ENCODE measurements at places on chromosomes 11 and 22. TPM values are rescaled to one million over a fixed set of nuclear protein-coding genes. Genes with fewer than 3 reads are reported as not detected.

DNA sequence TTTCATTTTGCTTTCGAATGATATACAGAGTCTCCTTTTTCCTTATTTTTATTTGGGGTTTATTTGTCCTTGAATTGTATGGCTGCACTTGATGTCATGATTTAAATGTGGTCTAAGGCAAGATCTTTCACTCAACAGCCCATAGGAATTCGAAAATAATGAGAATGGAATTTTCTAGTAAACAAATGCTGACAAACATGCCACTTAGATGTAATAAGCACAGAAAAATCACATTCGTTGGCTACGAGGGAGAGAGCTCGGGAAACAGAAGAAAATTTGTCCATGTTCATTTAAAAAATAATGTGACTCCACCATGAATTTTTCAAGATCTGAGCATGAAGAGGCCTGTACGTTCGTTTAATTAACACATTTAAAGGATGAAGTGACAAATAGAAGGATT is 73.0 kb downstream of the BLID start:
- no peaks in the 10 kb centered on the region for H3K27me3 ChIP-seq
- H3K4me3 ChIP-seq: no peak overlapping the region
- peaks cover 6% of the 10 kb centered on the region for H3K4me1 ChIP-seq
- DNase-seq: no peak
- no peak overlapping the region for H3K27ac ChIP-seq

- no peaks in the 10 kb centered on the region for H3K4me1 ChIP-seq
- no peak overlapping the region for H3K27ac ChIP-seq
- no peaks in the 10 kb centered on the region for H3K27me3 ChIP-seq
Measured at GRCh38 chr22:29997107-29997506, 83.2 kb upstream of the HORMAD2 start.

DNA sequence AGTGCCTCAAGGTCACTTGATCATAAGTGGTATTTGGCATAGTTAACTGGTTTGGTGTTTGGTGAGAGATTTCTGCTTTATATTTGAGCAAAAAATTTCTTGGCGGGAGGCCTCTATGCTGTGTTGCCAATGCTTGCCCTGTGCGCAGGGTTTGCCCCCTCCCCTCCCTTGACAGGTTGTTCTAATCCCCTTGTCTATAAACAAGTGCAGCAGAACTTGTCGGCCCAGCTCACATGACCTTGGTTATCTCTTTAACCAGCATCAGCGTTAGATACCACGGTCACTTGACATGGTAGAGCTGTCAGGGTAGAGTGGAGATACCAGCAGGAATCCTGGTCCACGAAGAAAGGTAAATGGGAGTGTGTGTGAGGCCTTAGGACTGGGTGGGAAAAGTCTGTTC is 35.6 kb downstream of the MARK2 start:
- peak; percentile 48 for DNase-seq
- H3K36me3 ChIP-seq: no peaks in the 10 kb centered on the region
- H3K27ac ChIP-seq: peak overlapping the region; percentile 90
- H3K4me1 ChIP-seq: peaks cover 83% of the 10 kb centered on the region
- no peaks in the 10 kb centered on the region for H3K27me3 ChIP-seq
- H3K4me3 ChIP-seq: no peak overlapping the region

DNA sequence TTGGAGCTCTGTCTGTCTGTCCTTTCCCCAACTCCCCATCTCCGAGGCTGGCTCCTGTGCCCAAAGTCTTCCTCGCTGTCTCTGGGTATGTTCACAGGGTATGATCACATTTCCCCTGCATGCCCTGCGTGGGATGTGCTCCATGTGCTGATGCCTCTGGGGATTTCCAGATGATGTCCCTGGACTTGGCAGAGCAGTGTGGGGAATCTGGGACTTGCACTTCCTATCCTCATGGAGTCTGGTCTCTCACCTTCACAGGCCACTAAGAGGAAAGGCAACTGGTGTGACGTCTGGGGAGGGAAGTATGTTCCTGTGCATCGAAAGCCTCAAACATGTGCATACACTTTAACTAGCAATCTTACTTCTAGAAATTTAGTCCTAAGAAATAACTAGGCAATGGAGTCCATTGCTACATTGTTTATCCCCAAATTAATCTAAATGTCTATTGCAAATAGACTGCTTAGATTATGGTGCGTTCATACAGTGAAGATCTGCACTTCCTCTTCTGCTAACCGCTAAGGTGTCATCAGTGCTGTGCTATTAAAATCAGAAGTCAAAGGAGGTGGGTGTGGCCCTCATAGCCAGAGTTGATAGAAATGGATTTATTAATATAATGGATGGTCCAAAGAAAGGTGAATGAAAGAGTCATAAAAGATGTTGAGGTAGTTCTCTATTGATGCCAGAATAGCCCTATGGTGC is 20.8 kb downstream of the TIMP3 start:
- peak overlapping the region; percentile 74 for H3K27ac ChIP-seq
- peaks cover 89% of the 10 kb centered on the region for H3K4me1 ChIP-seq
- H3K4me3 ChIP-seq: no peak overlapping the region
- DNase-seq: no peak
- no peaks in the 10 kb centered on the region for H3K36me3 ChIP-seq

Gene DDI1
- not detected for total RNA-seq

DNA sequence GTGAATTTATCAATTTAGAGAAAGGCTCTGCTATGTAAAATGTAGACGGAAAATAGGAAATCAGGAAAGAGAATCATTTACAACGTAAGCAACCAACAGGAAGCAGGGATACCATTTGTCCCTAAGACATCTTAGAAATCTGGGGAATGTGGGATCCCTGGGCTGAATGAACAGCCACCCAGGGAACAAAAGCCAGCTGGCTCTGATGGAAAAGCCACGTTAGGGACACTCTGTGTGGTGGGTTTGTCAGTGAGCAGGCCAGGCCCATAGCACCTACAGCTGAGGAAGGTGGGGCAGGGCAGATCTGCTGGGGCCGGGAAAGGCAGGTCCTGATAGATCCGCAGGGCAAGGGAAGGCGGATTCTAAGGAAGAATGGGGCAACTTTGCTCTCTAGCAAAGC is 87.1 kb upstream of the CSNK2A3 start:
- no peaks in the 10 kb centered on the region for H3K27me3 ChIP-seq
- no peak for DNase-seq
- no peaks in the 10 kb centered on the region for H3K36me3 ChIP-seq
- no peak overlapping the region for H3K4me3 ChIP-seq
- peaks cover 26% of the 10 kb centered on the region for H3K4me1 ChIP-seq

GRCh38 chr11:76119032-76119431 is 87.3 kb downstream of the WNT11 start:
- DNase-seq: no peak
- H3K27me3 ChIP-seq: no peaks in the 10 kb centered on the region
- peaks cover 38% of the 10 kb centered on the region for H3K4me1 ChIP-seq
- no peak overlapping the region for H3K4me3 ChIP-seq
- no peaks in the 10 kb centered on the region for H3K36me3 ChIP-seq

- no peak overlapping the region for H3K27ac ChIP-seq
- H3K36me3 ChIP-seq: no peaks in the 10 kb centered on the region
- H3K4me3 ChIP-seq: no peak overlapping the region
Measured at GRCh38 chr22:48313175-48313830, 1514.4 kb downstream of the BRD1 start.

GRCh38 chr11:62439785-62440602 is 21.2 kb downstream of the SCGB1A1 start:
- peaks cover 53% of the 10 kb centered on the region for H3K4me1 ChIP-seq
- H3K27me3 ChIP-seq: no peaks in the 10 kb centered on the region
- H3K36me3 ChIP-seq: no peaks in the 10 kb centered on the region
- peak overlapping the region; percentile 81 for H3K27ac ChIP-seq

DNA sequence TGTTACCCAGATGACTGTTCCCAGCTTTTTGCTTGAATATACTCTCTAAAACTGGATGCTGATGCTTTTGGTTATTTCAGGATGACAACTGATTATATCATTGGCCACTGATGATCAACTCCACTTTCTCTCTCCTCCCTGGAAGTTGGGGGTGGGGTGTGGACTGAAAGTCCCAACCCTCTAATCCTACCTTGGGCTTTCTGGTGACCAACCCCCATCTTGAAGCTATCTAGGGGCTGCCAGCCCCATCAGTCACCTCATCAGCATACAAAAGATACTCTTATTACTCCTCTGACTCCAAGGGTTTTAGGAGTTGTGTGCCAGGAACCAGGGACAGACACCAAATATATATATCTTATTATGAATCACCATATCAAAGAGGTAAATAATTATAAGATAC is 69.3 kb downstream of the SLC25A17 start:
- no peaks in the 10 kb centered on the region for H3K36me3 ChIP-seq
- DNase-seq: no peak
- no peak overlapping the region for H3K4me3 ChIP-seq

Gene OR4D5
- not detected for total RNA-seq

- H3K27ac ChIP-seq: no peak overlapping the region
- H3K27me3 ChIP-seq: no peaks in the 10 kb centered on the region
- no peak for DNase-seq
Measured at GRCh38 chr11:75333807-75334140, 17.7 kb downstream of the ARRB1 start.

Gene CCDC73
- not detected for total RNA-seq

- no peak for DNase-seq
- H3K36me3 ChIP-seq: no peaks in the 10 kb centered on the region
- no peak overlapping the region for H3K4me3 ChIP-seq
- no peaks in the 10 kb centered on the region for H3K4me1 ChIP-seq
Measured at GRCh38 chr11:61526229-61526628, 17.7 kb downstream of the LRRC10B start.

DNA sequence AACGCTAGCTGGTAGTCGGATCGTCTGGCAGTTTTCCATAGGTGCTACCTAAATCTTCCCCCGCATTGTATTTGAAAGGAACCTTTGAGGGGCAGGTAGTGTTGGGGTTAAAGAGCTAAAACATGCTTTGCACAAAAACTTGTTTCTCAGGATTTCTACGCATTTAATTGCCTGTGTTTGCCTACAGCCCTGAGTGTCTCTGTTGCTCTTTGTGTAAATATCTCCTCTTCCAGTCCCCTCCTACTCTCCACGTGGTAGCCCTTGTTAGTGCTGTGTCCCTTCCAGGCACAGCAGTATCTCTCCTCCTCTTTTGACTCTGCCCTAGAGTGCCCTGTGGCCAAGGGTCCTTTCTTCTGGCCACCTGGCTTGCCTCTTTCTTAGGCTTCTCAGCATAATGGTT is 81.7 kb downstream of the BARX2 start:
- no peak for DNase-seq
- H3K27me3 ChIP-seq: peaks cover 3% of the 10 kb centered on the region
- H3K36me3 ChIP-seq: no peaks in the 10 kb centered on the region
- H3K27ac ChIP-seq: no peak overlapping the region
- H3K4me3 ChIP-seq: no peak overlapping the region
- H3K4me1 ChIP-seq: no peaks in the 10 kb centered on the region

GRCh38 chr11:64344787-64345186 is 4.8 kb downstream of the CCDC88B start:
- H3K4me3 ChIP-seq: no peak overlapping the region
- H3K4me1 ChIP-seq: peaks cover 23% of the 10 kb centered on the region
- H3K36me3 ChIP-seq: no peaks in the 10 kb centered on the region

DNA sequence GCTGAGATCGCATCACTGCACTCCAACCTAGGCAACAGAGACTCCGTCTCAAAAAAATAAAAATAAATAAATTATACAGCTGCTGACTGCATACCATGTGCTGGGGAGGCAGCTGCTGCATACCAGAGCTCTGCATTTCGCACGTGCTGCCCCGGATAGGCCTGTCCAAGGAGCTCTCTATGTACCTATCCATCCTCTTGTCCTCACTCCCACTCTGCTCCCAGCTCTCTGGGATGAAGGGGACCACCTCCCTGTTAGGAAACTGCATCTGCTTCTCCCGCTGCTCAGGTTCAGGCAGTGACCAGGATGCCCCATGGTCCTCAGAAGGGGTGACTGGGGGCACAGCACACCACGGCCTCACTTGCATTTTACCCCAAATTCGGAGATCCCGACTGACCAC is 302.3 kb downstream of the BRD1 start:
- no peaks in the 10 kb centered on the region for H3K27me3 ChIP-seq
- H3K27ac ChIP-seq: no peak overlapping the region
- H3K4me3 ChIP-seq: no peak overlapping the region
- no peaks in the 10 kb centered on the region for H3K4me1 ChIP-seq
- no peak for DNase-seq

GRCh38 chr22:49502126-49502826 is 325.4 kb downstream of the BRD1 start:
- H3K27me3 ChIP-seq: no peaks in the 10 kb centered on the region
- DNase-seq: no peak
- H3K27ac ChIP-seq: no peak overlapping the region
- no peak overlapping the region for H3K4me3 ChIP-seq
- H3K36me3 ChIP-seq: no peaks in the 10 kb centered on the region

DNA sequence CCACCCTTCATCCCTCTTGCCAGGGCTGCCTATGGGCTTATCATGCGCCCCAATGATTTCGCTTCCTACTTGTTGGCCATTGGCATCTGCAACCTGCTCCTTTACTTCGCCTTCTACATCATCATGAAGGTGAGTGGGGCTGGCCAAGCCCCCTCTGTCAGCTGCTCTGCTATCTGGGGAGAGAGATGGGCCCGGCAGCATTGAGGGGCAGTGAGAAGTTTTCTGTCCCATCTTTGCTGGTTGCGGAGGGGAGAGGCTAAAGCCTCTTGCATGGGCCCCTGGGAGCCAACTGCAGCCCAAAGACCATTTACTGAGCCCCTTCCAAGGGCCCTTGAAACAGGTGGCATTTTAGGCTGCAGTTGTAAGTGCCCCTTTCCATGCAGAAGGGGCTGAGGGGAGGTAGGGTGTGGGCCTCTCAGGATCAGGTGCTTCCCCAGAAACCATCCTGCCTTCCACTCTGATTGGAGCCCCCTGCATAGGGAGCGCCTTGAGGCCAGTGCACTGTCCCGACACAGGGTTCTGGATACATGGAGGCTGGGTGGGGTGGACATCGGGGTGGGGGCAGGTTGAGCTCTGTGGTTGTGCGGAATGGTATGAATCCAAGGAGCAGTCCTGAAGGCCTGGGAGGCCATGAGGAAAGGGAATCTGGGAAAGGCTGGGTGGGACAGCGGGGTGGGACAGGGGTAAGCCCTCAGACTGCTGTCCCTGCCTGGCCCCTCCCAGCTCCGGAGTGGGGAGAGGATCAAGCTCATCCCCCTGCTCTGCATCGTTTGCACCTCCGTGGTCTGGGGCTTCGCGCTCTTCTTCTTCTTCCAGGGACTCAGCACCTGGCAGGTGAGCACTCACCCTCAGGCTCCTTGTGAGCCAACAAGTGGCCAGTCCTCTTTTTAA is 5.8 kb upstream of the TAGLN start:
- H3K4me1 ChIP-seq: peaks cover 1% of the 10 kb centered on the region
- no peak overlapping the region for H3K4me3 ChIP-seq
- H3K36me3 ChIP-seq: peaks cover 6% of the 10 kb centered on the region
- H3K27me3 ChIP-seq: no peaks in the 10 kb centered on the region
- H3K27ac ChIP-seq: no peak overlapping the region

GRCh38 chr11:69876013-69876412 is 56.8 kb upstream of the FGF3 start:
- DNase-seq: no peak
- H3K4me3 ChIP-seq: no peak overlapping the region
- H3K27me3 ChIP-seq: peaks cover 31% of the 10 kb centered on the region
- no peak overlapping the region for H3K27ac ChIP-seq
- H3K36me3 ChIP-seq: no peaks in the 10 kb centered on the region
- H3K4me1 ChIP-seq: no peaks in the 10 kb centered on the region
